ENCODE measurements at places on chromosomes 7 and 10. TPM values are rescaled to one million over a fixed set of nuclear protein-coding genes. Genes with fewer than 3 reads are reported as not detected.
A peak's percentile ranks its signal among the peaks of the same experiment; 100 is the strongest.

EPO gene
- not detected for total RNA-seq

DNA sequence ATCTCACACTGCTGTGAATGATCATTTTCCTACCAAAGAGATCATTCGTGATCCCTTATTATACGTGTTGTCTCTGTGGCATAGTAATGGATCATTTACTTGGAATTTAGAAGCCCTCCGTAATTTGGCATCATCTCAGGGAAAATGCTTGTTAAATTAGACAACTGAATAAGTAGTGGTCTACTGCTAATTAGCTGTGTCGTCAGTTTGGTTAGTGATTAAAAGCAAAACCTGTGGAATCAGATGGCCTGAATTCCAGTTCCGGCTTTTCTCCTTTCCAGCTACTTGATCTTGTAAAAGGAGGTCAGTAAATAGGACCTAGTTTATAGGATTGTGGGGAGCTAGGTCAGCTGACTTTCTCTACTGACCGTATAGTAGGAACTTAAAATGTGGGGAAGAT, 65.6 kb downstream of the RBM33 start:
- H3K27ac ChIP-seq: no peak overlapping the region
- H3K4me1 ChIP-seq: no peaks in the 10 kb centered on the region
- H3K36me3 ChIP-seq: peaks cover 83% of the 10 kb centered on the region
- no peak overlapping the region for H3K4me3 ChIP-seq
- no peaks in the 10 kb centered on the region for H3K27me3 ChIP-seq
- no peak for DNase-seq

- H3K27ac ChIP-seq: no peak overlapping the region
- no peak for DNase-seq
- no peaks in the 10 kb centered on the region for H3K4me1 ChIP-seq
- no peaks in the 10 kb centered on the region for H3K36me3 ChIP-seq
Observed at GRCh38 chr10:131034451-131034850, 277.1 kb downstream of the TCERG1L start.

DNA sequence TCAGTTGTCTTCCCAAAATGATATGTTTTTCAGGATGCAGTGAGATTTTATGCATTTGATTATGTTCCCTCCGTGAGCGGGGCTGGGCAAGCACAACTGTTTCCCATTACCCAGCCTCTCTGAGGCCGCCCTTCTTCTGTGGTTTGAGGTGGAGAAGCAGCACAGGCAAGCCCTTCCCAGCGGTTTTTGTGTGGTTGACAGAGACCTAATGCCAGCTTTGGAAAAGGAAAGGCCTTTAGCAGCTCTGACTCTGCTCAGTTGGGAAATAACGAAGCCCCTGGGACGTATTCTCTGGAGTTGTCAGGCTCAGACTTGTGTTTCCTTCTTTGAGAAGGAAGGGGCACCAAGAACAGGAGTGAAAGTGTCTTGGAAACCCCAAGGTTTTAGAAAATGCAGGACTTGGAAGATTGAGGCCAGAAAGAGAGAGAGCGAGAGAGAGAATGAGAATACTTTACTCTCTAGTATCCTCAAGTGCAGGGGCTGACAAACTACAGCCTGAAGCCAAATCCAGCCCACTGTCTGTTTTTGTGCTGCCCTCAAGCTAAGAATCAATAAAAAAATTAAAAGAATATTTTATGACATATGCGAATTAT, 20.6 kb upstream of the PDCD4 start:
- H3K27ac ChIP-seq: no peak overlapping the region
- no peaks in the 10 kb centered on the region for H3K4me1 ChIP-seq
- DNase-seq: no peak
- no peak overlapping the region for H3K4me3 ChIP-seq
- no peaks in the 10 kb centered on the region for H3K36me3 ChIP-seq

UTF1 gene
- total RNA-seq: not detected

- H3K36me3 ChIP-seq: no peaks in the 10 kb centered on the region
- H3K4me1 ChIP-seq: peaks cover 4% of the 10 kb centered on the region
- H3K27ac ChIP-seq: no peak overlapping the region
- no peaks in the 10 kb centered on the region for H3K27me3 ChIP-seq
- no peak overlapping the region for H3K4me3 ChIP-seq
- peak; percentile 47 for DNase-seq
Observed at GRCh38 chr7:37076668-37077067, 352.4 kb upstream of the AOAH start.

ASAH2 gene
- total RNA-seq: 0.63 TPM

DNA sequence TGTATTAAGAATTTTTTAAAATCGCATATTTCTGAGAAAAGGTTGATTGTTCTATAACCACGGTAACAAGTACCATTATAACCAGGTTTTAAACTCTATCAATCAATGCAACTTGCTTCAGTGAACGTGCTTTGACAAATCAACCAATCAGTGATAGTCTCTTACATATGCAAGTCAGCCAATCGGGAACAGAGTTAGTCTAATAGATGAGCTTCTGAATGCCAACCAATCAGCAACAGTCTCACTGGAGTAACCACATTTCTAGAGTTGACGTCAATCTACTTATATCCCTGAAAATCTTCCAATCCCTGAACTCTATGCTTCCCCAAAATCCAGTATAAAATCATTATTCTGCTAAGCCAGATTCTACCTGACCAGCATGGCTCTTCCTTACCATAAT, 44.7 kb upstream of the TRUB1 start:
- no peaks in the 10 kb centered on the region for H3K36me3 ChIP-seq
- DNase-seq: no peak
- H3K27me3 ChIP-seq: peaks cover 3% of the 10 kb centered on the region
- no peak overlapping the region for H3K4me3 ChIP-seq
- H3K27ac ChIP-seq: no peak overlapping the region

GRCh38 chr7:159033473-159033825, 111.2 kb downstream of the VIPR2 start:
- no peaks in the 10 kb centered on the region for H3K27me3 ChIP-seq
- peaks cover 34% of the 10 kb centered on the region for H3K36me3 ChIP-seq
- no peak overlapping the region for H3K4me3 ChIP-seq

AMZ1 gene
- under 0.01 TPM for total RNA-seq

DNA sequence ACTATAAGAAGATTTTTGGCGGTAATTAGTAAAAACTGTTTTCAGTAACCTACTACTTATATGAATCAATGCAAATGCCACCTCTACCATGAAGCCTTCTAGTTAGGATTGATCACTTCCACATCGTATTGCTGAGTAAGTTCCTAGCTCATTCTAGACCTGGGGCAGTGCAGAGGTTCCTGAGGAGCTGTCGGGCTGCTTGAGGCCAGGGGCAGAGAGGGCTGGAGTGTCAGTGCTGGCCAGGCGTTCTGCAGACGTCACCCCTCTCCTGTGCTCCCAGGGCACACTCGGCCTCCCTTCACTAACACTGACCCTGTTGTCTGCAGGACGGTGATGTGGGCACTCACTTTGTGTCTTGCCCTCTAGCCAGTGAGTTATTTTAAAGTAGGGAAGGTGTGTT, 275.7 kb downstream of the CELF2 start:
- peaks cover 54% of the 10 kb centered on the region for H3K36me3 ChIP-seq
- no peak overlapping the region for H3K27ac ChIP-seq
- no peak overlapping the region for H3K4me3 ChIP-seq
- no peaks in the 10 kb centered on the region for H3K4me1 ChIP-seq
- H3K27me3 ChIP-seq: no peaks in the 10 kb centered on the region

- no peaks in the 10 kb centered on the region for H3K4me1 ChIP-seq
- no peak overlapping the region for H3K4me3 ChIP-seq
- H3K27me3 ChIP-seq: no peaks in the 10 kb centered on the region
- H3K36me3 ChIP-seq: no peaks in the 10 kb centered on the region
- no peak for DNase-seq
Observed at GRCh38 chr7:75854233-75854632, 24.6 kb upstream of the RHBDD2 start.

- H3K4me3 ChIP-seq: no peak overlapping the region
- no peak for DNase-seq
- no peak overlapping the region for H3K27ac ChIP-seq
- H3K27me3 ChIP-seq: no peaks in the 10 kb centered on the region
- no peaks in the 10 kb centered on the region for H3K4me1 ChIP-seq
- no peaks in the 10 kb centered on the region for H3K36me3 ChIP-seq
Observed at GRCh38 chr10:19756919-19757318, 59.3 kb upstream of the PLXDC2 start.

DNA sequence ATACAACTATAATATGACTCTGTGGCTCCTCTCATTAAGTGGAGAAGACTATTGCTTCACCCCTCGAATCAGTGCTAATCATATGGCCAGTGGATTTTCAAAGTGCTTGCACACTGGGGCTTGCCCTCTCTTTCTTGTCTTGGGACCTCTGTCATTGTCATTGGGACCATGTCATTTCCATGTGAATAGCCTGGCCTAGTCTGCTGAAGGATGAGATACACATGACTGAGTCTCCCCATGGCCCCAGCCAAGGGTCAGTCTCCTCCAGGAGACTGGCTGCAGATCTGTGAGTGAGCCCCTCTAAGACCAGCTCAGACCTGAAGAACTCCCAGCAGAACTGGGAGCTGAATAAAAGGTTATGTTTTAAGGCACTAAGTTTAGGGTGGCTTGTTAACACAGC, 39.5 kb downstream of the PKD1L1 start:
- H3K36me3 ChIP-seq: no peaks in the 10 kb centered on the region
- H3K4me3 ChIP-seq: no peak overlapping the region
- DNase-seq: no peak
- H3K27ac ChIP-seq: no peak overlapping the region
- H3K27me3 ChIP-seq: no peaks in the 10 kb centered on the region

GRCh38 chr7:130393841-130394411, 13.6 kb downstream of the CPA1 start:
- no peak overlapping the region for H3K4me3 ChIP-seq
- no peak overlapping the region for H3K27ac ChIP-seq
- no peaks in the 10 kb centered on the region for H3K27me3 ChIP-seq

GRCh38 chr10:69057951-69058297, 30.0 kb upstream of the SRGN start:
- peak overlapping the region; percentile 30 for H3K27ac ChIP-seq
- H3K36me3 ChIP-seq: no peaks in the 10 kb centered on the region
- H3K4me1 ChIP-seq: peaks cover 43% of the 10 kb centered on the region
- no peaks in the 10 kb centered on the region for H3K27me3 ChIP-seq

CLDN4 gene
- total RNA-seq: 0.42 TPM
